ENCODE measurements at places on chromosomes 4 and X. TPM values are rescaled to one million over a fixed set of nuclear protein-coding genes. Genes with fewer than 3 reads are reported as not detected.

GRCh38 chrX:105241056-105241455 lies 20.6 kb upstream of the TEX13A start:
- DNase-seq, result no peak

The MAGEC2 gene
- not detected for total RNA-seq

- DNase-seq, result no peak
Measured at GRCh38 chr4:148044089-148044911, 312.4 kb downstream of the ARHGAP10 start.

The GPRIN3 gene
- total RNA-seq, result 22.9 TPM

DNA sequence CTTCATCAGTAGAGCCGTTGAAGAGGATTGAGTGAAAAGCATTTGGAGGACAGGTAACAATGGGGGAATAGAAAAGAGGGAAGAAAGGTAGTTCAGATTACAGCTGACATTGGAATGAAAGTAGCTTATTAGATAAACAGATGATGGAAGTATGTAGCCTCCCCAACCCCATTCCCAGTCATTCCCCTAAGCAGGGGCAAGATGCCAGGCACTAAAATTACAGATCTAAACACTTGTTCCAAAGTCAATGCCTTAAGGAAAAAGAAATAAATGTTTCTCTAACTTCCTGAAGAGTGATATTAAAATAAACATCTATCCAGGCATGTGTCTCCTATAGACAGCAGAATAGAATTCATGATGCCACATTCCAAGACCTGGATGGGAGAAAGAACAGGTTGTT lies 350.8 kb downstream of the PDGFC start:
- no peak for DNase-seq

The APLN gene
- total RNA-seq, result 1,492 TPM

GRCh38 chr4:153260132-153260531 lies 55.9 kb downstream of the TRIM2 start:
- DNase-seq, result no peak

The CD99 gene
- 1,080 TPM for total RNA-seq

DNA sequence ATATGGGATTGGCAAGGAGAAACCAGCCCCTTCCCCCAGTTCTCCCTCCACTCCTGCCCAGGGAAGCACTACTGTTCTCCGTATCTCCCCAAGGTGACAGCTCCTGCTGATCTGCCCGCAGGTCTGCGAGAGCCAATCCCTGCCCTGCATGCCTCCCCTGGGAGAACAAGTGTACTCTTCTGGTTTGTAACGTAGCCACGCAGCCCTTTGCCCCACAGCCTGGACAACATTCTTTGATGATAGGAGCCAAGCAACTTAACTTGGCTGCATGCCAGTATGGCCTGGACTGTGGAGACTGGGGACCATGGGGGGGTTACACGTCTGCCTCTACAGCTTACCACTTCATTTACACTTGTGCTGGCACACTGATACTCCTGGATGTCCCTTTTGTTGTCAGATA lies 2.0 kb downstream of the STBD1 start:
- no peak for DNase-seq

GRCh38 chr4:38210396-38211114 lies 250.4 kb downstream of the PTTG2 start:
- no peak for DNase-seq

The SATL1 gene
- total RNA-seq, result 0.06 TPM

DNA sequence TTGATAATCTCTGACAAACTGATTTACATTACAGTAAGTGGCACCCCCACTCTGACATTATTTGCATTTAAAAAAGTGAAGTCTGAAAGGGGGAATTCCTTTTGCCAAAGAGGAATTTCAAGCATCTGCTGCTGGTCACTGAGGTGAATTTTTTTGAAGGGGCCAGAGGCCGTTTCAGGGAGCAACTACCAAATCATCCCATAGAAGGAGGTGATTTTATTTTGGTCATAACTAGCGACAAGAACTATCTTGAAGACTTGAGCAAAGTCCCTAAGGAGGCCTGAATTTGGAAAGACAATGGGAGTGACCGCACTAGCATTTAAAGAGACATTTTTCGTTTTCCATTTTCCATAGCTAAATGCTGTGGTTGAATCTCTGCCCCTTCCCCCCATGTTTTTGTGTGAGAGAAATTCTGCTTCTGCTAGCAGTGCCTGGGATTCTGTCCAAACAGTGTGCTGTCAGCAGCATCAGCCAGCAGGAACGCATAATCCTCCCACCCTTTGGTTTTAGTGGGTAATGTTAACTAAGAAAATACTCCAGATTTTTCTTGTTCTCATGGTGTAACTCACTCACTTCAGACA lies 110.1 kb upstream of the MED14 start:
- no peak for DNase-seq

DNA sequence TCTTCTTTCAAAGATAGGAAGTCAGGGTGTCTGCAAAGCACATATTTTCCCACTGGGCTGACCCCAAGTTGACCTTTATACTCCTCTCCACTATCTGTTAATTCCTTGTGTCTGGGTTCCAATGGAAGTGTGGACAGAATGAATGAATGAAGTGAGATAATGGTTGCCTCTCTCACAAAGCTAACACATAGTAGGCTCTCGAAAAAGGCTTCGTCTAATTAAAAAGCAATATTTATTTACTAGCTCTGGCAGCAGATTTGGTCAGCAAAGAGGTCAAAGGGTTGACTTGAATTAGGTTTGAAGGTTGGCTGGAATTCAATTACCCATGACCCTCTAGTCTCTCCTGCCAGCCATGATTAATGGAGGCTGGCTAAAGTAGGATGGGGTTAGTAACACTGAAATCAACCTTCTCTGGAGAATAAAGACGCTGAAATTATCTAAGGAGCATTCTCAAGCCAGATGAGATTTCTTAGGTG lies 280.3 kb upstream of the KLF3 start:
- DNase-seq, result no peak

DNA sequence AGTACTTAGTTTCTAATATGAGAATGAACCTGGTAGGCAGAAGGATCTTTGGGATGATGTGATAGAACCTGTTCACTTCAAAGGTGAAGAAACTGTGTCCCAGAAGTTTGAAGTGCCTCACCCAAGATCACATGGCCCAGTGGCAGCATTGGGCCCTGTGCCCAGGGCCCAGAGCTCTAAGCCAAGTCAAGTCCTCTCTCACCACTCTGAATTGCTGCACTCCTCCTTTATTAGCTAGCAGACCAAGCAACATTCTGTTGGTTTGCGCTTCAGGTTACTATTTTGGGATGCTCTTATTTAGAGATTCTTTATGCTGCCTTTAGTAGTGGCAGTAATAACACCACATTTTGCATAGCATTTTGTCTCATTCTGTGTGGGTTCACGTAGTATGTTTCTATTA lies 82.7 kb downstream of the PARM1 start:
- DNase-seq, result no peak

DNA sequence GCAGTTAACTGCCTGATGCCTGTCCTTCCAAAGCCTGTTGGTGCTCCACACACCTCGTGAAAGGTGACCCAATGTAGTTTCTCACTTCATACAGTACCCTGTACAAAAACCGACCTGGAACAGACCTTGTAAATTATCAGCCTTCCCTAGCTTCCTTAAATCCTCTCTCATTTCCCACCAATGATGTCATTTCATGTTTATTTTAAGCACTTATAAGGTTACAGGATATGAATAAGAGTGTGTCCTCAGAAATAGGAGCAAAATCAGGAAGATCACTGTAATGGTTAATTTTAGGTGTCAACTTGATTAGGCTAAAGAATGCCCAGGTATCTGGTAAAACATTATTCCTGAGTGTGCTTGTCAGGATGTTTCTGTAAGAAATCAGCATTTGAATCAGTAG lies 44.7 kb downstream of the TMEM150C start:
- no peak for DNase-seq

The GAGE12E gene
- not detected for total RNA-seq

- DNase-seq, result no peak
Measured at GRCh38 chr4:174933083-174933482, 14.9 kb downstream of the ADAM29 start.

DNA sequence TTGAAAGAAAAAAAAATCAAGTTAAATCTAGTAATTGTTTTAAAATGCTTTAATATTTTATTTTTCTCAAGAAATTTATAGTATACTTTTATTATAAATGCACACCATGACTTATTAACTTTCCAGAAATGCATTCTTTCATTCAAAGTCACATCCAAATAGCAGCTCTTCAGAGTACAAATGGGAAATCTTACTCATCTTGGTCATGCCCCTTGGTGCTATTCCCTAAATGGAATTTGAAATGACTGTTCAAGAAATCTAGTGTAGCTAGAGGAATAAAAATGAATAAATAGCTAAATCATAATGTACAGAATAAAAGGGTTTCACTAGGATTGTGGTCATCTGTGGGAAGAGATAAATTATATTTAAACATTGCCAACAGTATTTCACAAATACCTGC lies 1139.7 kb downstream of the PCDH18 start:
- no peak for DNase-seq

DNA sequence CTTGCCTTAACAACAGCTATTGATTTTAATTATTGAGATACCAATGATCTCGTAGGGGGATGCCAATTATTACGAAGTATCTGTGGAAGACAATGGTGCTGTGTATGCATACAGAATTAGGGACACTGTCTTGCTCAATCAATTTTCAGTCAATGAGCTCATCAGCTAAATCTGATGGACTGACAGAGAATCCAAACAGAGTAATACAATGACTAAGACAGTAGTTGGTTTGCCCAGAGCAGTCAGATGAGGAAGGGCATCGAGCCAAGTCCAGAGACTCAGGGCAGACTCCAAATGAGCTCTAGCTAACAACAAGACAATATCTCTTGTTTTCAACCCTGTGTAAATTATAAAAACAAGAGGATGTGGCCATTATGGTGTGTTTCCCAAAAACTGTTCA lies 14.7 kb upstream of the GSX2 start:
- DNase-seq, result no peak

DNA sequence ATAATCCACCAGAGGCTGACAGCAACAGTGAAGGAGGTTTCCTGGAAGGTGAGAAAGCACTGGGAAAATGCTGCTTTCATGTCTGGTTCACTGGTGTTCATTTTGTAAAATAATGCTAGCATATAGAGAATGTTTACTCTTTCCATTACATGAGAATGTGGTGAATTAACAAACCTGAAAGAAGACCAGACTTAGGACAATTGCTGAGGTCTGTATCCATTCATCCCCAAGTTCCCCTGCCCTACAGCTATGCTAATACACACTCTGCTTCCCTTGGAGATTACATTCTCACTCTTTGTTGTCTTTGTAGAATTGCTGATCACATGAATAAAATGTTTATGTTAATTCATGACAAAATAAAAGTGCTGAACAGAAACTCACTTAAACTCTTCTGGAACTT lies 99.5 kb downstream of the ARHGAP6 start:
- no peak for DNase-seq

DNA sequence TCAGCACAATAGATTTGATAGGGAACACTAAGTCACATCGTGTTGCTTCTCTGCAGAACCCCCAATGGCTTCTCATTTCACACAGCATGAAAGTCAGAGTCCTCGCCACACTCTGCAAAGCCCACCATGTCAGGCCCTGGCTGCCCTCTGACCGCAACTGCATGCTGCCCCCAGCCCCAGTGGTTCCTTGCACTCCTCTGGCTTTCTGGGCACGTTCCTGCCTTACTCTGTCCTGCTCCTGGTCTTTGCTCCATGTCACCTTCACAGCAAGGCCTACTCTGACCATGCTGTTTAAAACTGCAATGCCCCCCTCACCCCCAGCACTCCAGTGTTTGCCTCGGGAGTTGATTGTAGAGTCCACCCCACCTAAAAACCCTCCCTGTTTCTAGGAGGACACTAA lies 78.1 kb downstream of the EVC start:
- DNase-seq, result no peak

GRCh38 chrX:8245411-8245810 lies 74.3 kb upstream of the VCX2 start:
- no peak for DNase-seq

DNA sequence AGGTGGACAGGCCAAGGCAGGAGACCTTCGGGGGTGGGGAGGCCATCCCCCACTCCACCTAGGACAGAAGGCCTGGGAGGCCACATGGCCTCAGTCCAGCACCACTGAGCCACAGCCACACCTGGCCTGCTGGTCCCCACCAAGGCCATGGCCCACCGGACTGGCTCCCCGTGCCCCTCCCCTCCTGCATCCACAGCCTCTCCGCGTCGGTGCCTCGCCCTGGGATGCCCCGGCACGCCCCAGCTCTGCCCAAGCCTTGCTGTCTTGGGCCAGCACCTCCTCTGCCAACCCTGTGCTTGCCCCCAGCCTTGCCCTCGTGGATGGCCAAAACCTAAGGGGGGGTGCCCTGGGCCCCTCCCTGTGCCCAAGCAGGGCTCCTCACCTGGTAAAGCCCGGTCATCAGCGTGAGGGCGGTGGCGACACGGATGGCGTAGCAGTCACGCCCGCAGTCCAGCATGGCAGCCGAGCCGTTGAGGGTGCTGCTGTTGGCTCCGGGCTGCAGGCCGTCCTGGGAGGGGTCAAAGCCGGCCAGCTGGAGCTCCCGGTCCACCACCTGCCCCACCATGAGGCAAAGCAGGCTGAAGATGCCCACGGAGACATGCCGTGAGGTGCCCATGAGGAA lies 2.3 kb downstream of the SLC26A1 start:
- no peak for DNase-seq

DNA sequence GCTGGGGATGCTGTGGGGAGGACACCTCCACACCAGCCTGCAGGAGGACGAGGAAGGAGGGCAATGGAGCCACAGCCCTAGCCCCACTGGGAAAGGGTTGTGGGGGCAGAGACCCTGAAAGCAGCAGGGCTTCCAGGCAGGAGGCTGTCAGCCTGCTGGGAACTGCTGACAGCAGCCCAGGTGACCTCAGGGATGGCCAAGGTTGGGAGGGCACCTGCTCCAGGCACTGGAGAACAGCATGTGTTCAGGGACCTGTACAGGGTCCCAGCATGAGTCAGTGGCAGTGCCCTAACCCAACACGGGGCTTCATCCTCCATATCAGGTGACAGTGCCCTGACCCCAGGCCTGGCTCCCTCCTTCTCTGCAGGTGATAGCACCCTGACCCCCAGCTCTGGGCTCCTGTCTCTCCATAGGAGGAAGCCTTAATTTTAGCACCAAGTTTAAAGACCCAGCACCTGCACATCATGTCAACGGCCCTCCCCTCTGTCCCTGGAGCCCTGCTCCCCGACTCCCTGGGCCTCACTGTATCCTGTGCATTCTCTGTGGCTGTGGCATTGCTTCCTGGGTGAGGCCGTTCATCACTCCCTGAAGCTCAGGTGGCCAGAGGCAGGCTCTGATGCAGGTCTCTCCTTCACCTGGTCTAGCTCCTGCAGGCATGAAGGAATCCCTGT lies 66.3 kb downstream of the CRMP1 start:
- no peak for DNase-seq

The CCSER1 gene
- not detected for total RNA-seq

DNA sequence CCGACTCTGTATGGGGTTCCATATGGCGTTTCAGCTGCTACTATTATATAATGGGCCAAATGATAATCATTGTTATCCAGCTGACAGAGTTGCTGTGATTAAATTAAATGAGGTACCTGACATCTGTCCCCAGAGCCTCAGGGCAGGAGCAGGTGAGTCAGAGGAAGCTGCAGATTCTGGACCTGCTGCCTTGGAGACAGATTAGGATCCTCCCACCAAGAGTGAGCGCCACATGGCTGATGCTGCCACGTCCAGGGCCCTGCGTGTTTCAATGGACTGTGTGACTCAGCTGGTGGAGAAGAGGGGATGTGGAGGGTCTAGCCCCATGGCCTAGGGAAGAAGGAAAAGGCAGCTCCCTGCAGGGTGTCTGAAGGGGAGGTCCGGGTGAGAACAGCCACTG lies 28.3 kb upstream of the UXT start:
- DNase-seq, result no peak

The SPANXA1 gene
- not detected for total RNA-seq

GRCh38 chr4:681736-682451 lies 7.1 kb downstream of the SLC49A3 start:
- no peak for DNase-seq

The NKX3-2 gene
- total RNA-seq, result not detected

All from glomerular endothelial cell (primary cell).